ENCODE measurements at places on chromosomes 12 and 14.

DNA sequence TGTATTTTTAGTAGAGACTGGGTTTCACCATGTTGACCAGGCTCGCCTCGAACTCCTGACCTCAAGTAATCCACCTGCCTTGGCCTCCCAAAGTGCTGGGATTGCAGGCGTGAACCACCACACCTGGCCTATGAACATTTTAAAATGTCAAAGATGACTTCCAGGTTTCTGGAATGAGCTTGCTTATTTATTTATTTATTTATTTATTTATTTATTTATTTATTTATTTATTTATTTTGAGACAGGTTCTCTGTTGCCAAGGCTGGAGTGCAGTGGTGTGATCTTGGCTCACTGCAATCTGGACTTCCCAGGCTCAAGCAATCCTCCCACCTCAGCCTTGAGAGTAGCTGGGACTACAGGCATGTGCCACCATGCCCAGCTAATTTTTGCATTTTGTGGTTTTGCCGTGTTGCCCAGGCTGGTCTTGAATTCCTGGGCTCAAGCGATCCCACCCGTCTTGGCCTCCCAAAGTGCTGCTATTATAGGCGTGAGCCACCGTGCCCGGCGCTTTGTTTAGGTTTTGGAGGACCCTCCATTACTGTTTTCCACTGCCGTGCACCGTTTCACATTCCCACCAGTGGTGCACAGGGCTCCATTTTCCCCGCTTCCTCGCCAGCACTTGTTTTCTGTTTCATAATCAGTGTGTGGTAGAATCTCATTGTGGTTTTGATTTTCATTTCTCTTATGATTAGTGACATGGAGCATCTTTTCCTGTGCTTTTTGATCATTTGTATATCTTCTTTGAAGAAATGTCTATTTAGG, 6.4 kb upstream of the CFAP251 start:
- peaks cover 4% of the 10 kb centered on the region for H3K36me3 ChIP-seq
- no peak overlapping the region for H3K27ac ChIP-seq
- H3K4me3 ChIP-seq, result no peak overlapping the region
- H3K27me3 ChIP-seq, result no peaks in the 10 kb centered on the region
- no peak for DNase-seq

GRCh38 chr14:96737881-96738280, 59.3 kb upstream of the VRK1 start:
- H3K27ac ChIP-seq, result no peak overlapping the region
- no peak overlapping the region for H3K4me3 ChIP-seq
- no peaks in the 10 kb centered on the region for H3K36me3 ChIP-seq
- no peaks in the 10 kb centered on the region for H3K4me1 ChIP-seq

DNA sequence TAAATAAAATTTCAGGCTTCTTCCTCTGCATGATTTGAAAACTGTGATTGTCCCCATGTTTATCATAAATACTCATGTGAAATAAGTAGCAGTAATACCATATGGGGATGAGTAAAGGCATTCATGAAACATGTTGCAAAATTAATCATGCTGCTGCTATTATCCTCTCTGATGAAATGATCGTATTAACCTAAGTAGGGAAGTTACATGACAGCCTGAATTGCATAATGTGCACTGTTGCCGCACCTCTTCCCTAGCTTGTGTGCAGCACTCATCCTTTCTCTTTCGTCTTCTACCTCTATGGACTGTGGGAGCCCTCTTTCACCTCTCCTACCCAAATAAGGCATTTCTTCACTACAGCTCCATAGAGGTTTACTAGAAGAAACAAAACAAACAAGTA, 367.6 kb downstream of the SOX5 start:
- H3K4me1 ChIP-seq, result no peaks in the 10 kb centered on the region
- H3K4me3 ChIP-seq, result no peak overlapping the region
- DNase-seq, result no peak
- no peaks in the 10 kb centered on the region for H3K36me3 ChIP-seq
- H3K27ac ChIP-seq, result no peak overlapping the region

DNA sequence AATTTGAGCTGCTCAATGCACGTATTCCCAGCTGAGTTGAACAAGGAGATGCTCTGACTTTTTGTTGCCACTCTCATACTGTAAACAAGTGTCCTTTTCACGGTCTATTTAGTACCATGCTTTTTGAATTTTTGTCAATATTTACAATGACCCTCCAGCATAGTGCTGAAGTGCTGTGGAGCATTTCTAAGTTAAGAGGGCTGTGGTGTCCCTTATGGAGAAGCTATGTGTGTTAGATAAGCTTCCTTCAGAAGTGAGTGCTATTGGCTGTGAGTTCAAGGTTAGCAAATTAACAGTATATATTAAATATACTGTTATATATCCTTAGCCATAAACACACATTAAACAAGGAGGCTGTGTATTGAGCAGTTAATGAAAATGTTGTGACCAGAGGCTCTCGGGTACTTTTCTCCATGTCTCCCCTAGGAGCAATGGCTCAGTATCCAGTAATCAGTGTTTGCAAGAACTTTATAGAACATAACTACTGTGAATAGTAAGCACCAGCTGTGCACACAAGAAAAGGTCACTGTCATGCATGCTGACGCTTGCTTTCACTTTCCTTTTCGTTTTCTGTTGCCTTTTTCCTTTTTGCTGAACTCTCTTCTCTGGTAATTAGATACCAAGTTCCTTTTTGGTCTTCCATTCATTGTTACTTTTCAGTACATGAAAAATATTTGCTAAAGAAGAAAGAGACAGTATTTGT, 187.2 kb upstream of the NEDD1 start:
- H3K27ac ChIP-seq, result no peak overlapping the region
- no peaks in the 10 kb centered on the region for H3K27me3 ChIP-seq
- DNase-seq, result no peak
- peak overlapping the region; percentile 64 for H3K4me3 ChIP-seq
- no peaks in the 10 kb centered on the region for H3K36me3 ChIP-seq
- H3K4me1 ChIP-seq, result peaks cover 11% of the 10 kb centered on the region

DNA sequence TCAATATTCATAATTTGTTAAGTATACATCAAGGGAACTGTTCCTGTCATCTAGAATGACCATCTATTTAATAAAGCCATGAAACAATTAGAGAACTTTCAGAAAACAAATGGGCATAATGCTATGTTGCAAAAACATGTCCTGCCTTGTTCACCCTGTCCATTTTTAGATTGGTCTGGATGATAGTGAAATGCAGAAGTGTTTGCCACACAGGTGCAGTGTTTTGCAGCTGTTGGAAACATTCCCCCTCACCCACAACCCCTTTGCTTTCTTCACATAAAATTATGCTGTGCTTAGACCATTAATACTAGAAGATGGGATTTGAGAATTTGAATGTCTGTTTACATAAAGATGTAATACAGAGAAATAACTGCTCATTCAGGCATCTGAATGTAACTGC, 36.5 kb downstream of the LEMD3 start:
- no peaks in the 10 kb centered on the region for H3K27me3 ChIP-seq
- no peak overlapping the region for H3K27ac ChIP-seq
- no peak overlapping the region for H3K4me3 ChIP-seq
- DNase-seq, result no peak

GRCh38 chr12:99019798-99020197, 374.7 kb downstream of the APAF1 start:
- no peak for DNase-seq
- H3K27ac ChIP-seq, result no peak overlapping the region
- H3K27me3 ChIP-seq, result no peaks in the 10 kb centered on the region

DNA sequence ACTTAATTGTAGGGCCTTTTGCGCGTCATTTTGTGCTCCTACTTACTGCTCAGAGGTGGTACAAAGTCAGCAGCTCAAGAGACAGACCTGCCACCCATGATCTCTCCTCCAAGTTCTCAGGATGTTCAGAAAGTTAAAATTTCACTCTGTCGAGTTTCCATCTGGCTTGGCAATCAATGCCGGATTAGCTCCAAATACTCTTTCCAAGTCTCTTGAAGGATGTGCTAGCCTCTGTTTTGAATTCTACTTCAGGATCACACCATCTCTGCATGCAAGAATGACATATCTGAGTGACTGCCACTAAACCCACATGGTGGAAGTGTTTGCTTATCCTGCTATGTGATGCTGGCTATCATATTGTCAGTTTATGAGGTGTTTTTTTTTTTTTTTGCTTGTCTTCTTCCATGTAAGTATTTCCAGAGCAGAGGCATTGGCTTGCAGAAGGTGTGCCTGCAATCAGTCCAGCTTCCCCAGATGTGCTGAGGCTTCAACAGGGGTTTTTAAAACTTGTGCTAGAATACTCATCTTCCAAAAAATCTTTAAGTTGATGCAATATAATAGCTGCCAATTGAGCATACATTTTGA, 125.6 kb downstream of the RGS6 start:
- H3K27me3 ChIP-seq, result no peaks in the 10 kb centered on the region
- no peaks in the 10 kb centered on the region for H3K36me3 ChIP-seq
- H3K27ac ChIP-seq, result no peak overlapping the region

DNA sequence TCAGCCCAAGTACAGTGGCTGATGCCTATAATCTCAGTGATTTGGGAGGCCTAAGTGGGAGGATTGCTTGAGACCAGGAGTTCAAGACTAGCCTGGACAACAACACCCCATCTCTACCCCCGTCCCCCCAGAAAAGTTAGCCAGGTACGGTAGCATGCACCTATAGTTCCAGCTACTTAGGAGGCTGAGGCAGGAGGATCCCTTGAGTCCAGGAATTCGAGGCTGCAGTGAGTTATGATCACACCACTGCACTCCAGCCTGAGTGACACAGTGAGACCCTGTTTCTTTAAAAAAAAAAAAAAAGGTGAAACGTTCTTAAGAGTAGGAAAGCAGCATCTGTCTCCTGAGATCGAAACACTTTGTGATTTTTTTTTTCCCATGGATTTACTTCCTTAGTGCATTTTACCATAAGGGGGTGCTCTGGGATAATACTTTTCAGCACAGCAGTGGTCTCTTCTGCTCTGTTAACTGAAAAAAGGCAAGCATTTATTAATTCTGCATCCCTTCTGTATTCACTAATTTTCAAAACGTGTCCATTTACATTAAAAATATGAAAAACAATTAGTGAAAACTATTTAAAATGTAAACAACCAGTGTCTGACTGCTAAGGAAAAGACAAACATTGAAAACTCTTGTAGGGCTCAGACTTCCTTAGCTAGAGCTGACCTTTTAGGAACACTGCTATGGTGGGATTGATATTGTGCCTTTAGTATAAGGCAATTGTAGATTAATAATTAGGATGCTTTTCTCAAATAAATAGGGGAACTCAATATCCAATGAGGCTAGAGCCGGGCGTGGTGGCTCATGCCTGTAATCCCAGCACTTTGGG, 31.2 kb upstream of the USP44 start:
- H3K27ac ChIP-seq, result no peak overlapping the region
- H3K4me1 ChIP-seq, result no peaks in the 10 kb centered on the region
- no peak overlapping the region for H3K4me3 ChIP-seq

DNA sequence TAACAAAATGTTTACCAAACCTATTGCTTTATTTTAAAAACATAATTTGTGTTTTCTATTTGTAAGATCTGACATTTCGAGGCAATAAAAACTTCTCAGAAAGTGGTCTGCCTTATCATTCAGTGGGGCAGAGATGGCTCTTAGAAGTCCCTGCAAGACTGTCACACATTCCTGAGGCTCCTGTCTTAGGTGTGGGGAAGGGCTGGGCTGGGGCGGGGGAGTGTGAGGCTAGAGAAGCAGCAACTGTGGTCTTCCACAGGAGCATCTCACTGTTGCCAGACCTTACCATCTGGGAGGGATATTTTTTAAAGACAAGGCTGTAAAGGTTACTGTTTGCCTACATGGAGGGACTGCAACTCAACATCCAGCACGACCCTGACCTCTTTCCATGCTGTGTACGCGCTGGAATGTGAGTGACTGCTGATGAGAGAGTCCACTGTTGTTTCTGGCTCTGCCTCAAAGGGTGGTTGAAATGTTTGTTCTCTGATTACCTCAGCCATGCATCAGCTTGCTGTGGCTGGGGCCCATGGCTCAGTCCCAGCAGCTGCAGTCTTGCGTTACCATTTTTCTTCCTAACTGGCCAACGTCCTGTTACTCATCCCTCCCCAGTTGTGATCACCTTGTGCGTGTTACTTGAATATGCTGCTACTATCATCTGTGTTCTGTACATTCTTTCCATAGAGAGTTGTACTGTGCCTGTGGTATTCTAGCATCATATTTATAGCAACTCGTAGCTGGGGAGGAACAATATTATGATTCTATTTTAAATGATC, 12.4 kb downstream of the ERG28 start:
- H3K27ac ChIP-seq, result no peak overlapping the region
- DNase-seq, result no peak
- H3K4me1 ChIP-seq, result peaks cover 10% of the 10 kb centered on the region
- H3K36me3 ChIP-seq, result peaks cover 4% of the 10 kb centered on the region
